ENCODE measurements at places on chromosomes 5 and 9. TPM values are rescaled to one million over a fixed set of nuclear protein-coding genes. Genes with fewer than 3 reads are reported as not detected.

DNA sequence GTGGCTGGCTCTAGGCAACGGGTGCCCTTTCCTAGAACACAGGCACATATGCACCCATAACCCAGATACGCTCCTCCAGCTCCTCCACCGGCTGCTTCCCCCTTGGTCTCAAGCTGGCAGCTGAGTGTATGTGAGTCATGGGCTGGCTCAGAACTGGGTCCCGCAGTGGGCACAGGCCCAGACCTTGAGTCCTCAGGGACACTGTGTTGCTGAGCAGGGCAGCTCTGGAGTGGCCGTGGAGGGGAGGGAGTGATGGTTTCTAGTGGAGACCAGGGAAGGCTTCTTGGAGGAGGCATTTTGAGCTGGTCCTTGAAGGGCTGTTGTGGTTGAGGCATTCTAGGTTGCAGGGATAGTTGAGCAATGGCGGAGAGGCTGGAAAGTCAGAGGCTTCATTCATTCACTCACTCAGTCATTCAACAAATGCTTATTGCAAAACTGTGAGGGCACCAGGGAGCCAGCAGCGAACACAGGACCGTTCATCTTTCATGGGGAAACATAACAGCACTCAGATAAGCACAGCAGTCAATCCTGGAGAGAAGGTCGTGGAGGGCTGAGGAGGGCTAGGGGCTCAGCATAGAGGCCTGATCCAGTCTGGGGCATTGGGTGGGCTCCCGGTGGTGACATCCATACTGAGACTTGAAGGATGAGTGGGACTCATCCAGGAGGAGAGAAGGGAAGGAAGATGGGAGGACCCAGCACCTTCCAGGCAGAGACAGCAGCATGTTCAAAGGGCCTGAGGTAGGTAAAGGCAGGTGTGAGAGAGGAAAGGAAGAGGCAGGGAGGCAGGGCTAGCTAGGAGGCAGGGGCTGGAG lies 2.4 kb downstream of the BBLN start:
- no peak for DNase-seq

- DNase-seq = peak; percentile 75
Observed at GRCh38 chr9:88578121-88579049, 43.4 kb downstream of the NXNL2 start.

TRIP13 gene
- total RNA-seq = 24.0 TPM

DNA sequence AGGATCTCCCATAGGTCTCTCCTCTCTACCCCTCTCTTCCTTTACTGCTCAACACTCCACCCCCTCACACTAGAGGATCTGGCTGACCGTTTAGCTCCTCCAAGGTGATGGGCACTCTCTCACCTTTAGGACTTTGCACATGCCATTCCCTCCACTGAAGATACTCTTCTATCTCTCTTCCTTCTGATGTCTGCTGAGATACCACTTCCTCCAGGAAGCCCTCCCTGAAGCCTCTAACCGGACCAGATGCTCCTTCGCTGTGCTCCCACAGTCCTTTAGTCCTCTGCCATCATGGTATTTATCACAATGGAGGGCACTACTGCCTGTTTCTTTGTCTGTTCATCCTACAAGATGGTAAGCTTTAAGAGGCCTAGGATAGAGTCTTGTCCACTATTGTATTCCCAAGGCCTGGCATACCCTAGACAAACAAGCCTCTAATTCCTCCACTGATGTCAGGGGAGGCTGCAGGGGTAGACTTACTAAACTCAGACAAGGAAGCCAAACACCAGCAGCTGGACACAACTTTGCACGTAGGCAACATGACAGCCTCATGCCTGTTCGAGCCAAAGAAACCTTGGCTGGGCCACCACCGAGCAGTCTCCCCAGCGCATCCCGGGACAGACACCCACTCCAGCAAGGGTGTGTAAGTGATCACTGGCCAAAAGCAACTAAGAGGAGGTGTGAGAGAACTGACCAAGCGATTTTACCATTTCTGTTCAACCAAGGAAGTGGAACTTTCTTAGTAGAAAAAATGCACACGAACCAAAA lies 20.2 kb downstream of the ORM2 start:
- no peak for DNase-seq

DNA sequence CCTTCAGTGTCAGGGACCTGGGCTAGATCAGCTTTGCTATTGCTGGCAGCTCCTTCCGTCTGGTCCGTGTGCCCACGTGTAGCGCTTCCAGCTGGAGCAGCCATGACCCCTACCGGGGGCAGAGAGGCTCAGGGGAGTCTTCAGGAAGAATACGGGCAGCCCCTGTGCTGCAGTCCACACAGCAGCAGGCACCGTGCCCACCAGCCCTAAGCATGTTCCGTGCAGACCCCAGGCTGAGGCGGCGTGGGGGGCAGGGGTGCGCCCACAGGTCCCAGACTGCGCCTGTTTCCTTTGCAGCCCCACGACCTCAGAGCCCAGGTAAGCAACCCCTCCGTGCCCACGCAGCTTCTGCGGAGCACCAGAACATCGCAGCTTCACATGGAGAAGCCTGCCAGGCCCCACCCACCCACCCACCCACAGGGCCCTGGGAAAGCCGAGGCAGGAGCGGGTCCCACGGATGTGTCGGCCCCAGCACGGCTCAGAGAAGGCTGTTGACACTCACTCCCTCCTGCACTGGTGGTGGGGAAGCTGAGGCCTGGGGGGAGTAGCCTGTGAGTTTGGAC lies 83.1 kb downstream of the KCNT1 start:
- DNase-seq = no peak

All from activated naive CD4-positive, alpha-beta T cell treated with anti-CD3 and anti-CD28 coated beads for 36 hours (primary cell).